ENCODE measurements at places on chromosomes 4 and X.

DNA sequence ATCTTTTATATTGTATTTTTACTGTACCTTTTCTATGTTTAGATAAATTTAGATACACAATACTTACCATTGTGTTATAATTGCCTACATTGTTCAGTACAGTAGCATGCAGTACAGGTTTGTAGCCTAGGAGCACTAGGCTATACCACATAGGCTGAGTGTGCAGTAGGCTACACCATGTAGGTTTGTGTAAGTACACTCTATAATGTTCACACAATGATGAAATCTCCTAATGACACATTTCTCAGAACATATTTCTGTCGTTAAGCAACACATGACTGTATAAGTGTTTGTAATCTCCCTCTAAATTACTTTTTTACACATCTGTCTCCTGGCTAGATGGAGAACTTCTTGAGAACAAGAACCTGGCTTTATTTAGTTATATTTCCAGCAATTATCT lies 40.3 kb downstream of the UCHL1 start:
- no peak for DNase-seq

DNA sequence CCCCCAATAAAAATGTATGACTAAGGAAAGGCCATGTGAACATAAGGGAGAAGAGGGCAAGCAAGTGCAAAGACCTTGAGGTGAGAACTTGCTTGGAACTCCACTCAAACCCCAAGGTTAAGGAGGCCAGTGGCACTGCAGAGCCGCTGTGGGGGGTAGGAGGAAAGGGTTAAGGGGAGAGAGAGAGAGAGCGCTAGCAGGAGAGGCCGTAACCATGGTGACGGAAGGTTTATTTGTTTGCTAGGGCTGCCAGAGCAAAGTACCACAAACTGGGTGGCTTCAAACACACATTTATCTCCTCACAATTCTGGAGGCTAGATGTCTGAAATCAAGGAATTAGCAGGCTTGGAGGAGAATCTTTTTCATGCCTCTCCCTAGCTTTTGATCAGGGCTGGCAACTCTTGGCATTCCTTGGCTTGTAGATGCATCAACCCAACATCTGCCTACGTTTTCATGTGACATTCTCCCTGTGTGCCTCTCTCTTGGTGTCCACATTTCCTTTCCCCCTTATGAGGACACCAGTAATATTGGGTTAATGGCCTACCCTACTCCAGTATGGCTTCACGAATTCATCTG lies 35.2 kb downstream of the SMIM20 start:
- no peak for DNase-seq

DNA sequence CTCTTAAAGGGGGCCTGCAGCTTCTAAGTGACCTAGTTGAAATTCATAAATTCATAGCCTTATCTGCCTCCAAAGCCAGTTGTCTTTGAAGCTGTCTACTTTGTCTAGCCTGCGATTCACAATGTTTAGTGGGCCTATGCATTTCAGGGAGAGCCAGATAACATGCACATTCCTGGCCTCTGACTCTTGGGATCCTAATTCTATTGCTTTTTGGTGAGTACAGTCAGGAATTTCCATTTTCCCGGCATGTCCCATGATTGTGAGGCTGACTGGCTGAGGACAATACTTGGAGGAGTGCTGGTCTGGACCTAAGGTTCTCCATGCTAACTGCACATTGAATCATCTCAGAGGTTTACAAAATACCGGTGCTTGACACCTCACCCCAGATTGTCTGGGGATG lies 155.0 kb downstream of the MSL3 start:
- no peak for DNase-seq

- peak; percentile 32 for DNase-seq
Observed at GRCh38 chrX:1392376-1393068, 609 bp upstream of the SLC25A6 start.

DNA sequence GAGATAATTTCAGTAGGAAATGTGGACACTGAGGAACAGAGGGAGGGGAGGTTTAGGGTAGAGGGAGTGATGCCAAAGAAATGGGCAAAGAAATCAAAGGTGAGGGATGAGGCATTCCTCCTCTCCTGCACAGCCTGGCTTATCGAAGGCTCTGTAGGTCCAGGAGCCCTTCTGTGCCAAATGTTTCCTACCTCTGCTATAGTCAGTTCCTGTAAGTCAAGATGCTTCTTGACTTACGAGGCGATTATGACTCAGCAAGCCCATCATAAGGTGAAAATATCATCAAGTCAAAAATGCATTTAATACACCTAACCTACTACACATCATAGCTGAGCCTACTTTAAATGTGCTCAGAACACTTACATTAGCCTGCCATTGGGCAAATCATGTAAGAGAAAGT lies 60.0 kb upstream of the ARHGAP24 start:
- DNase-seq: no peak

- no peak for DNase-seq
Observed at GRCh38 chr4:75254745-75255144, 259.5 kb downstream of the RCHY1 start.

Measured in HS-5 (cell line).